ENCODE measurements at places on chromosomes 12 and 14.

- DNase-seq, result peak; percentile 86
These were observed at the start of gene ADCY6 for GRCh38 chr12:48788854-48789775. Gene ADCY6 (minus strand): TSS chr12:48789089. CDS start chr12:48783434, 5,655 bp downstream.

GRCh38 chr12:119902084-119902509 lies 25.0 kb upstream of the CIT start:
- peak; percentile 80 for DNase-seq

- DNase-seq, result no peak
These were observed 11.1 kb upstream of the LGALS3 start for GRCh38 chr14:55117803-55118441.

DNA sequence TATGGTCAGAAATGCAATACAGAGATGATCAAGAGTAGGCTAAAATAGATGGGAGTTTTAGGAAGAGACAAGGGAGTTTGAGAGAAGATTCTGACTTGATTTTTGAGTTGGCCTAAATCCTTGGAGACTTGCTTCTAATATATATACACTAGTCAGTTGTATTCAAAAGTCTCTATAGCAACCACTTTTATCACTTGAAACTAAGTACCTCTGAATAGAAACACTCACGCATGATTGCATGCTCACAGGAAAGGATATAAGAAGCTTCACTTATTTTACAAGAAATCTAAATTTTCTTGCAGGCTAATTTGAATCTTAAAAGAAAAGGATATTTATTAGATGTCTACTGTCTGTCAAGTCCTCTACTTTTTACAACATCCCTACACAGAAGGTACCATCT lies 316.8 kb downstream of the SNAPC1 start:
- no peak for DNase-seq

DNA sequence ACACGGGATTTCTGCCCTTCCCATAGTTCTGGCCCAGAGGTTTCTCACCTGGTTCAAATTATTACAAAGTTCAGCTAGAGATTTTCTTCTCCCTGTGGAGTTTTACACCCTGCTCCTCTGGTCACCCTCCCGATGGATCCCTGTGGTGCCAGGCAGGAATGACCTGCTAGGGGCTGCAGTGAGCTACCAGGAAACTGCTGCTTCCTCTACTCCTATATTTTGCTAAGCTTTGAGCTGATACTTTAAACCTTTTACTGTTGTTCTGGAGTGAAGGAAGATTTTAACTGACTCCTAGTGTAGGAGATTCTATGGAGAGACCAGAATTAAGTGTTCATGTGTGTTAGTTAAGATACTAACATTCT lies 30.4 kb upstream of the LRIG3 start:
- no peak for DNase-seq

All from D341Med (cell line).